ENCODE measurements at places on chromosomes 6 and 20.

DNA sequence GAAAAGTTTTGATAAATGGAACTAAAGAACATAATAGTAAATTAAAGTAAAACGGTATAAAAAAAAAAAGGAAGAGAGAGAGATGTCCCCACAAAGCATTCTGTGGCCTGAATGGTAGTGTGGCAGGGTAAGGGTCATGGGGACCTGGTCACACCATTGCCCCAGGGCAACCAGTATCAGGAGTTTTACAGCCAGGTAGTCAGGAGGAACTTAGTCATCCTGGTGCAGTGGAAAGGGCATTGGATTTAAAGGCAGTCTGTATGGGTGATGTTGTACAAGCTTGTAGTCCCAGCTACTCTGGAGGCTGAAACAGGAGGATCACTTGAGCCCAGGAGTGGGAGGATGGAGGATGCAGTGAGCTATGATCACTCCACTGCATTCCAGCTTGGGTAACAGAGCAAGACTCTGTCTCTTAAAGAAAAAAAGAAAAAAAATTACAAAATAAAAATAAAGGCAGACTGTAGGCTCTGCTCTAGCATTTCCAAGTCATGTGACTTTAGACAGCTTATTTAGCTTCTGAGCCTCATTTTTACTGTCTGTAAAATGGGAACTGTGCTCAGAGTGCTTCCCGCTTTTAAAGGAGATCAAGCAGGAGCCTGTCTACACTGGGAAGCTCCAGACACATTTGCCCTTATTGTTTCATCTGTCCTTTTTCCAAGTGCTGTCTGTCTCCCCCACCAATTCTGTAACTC is 112.8 kb upstream of the ARMC2 start:
- DNase-seq = no peak

DNA sequence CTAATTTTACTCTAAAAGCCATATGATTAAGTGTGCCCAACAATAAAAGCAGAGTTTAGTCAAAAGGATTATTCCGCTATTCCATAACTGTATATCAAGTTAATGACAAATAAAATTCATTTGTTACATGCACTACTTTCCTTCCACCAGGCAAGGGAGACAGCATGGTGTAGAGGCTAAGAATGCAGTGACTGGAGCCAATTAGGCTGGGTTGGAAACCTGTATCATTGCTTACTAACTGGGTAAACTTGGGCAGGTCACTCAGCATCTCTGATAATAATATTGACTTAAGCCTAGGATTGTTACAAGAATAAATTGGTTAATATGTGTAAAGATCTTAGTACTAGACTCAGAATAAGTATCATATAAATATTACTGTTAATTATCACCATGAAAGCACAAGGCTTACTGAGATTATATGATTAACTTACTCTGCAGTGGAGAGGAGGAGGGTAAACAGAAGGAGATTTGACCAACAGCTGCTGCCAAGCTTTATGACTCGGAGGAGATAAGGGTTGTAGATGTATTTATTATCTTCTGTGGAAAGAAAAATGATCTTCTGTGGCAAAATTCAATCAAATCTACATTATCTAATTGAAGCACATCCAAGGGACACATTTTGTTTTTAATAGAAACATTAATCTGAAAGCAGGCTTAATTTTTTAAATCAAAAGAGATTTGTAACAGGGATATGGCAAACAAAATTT is 1459.9 kb downstream of the GRIK2 start:
- no peak for DNase-seq

DNA sequence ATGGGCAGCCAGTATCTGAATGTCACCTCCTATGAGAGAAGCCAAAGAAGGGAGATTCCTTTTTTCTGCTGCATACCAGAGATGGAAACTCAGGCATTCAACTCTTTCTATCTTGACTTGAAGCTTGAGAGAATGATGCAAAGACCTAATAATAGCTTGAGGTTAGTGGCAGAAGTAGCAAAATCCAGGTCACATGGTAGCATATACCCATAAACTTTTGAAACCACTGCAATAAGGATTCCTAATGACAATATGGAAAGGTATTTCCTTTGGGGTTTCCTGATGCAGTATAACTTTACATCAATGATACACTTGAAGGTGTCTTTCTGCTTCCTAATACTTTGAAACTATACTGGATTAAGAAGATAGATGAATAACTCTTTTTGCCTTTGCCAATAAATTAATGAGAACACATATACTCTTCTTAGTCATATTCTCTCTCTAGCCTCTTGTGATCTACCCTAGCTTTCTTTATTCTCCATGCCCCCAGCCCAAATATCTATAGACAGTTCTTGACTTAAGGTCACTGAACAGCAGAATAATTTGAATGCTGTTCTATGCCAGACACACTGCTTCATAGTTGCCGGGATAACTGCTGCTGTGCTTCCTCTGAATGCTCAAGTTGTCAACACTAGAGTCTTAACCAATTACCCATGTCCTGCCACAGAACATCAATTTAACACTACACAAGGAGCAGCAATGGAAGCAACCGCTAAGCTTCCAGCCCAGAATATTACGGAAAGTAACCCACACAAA is 155.5 kb upstream of the SIM1 start:
- no peak for DNase-seq

- no peak for DNase-seq
Observed at GRCh38 chr20:25466846-25467245, 59.4 kb downstream of the GINS1 start.

DNA sequence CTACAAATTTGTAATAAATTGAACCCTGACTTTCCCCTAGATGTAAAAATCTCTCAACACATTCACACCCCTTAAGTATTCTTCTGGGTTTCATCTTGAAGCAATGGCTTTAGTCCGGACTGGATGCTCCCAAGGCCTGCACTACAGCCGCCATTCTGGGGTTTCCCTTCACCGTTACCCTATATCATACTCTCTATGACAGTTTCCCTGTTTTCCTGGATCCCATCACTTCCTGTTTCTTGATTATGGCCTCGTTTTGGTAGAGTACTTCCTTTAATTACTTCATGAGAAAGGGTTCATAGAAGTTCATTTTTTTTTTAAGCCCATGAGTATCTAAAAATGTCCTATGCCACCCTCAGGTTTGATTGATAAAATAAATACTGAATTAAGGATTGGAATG is 11.7 kb downstream of the FIG4 start:
- no peak for DNase-seq

DNA sequence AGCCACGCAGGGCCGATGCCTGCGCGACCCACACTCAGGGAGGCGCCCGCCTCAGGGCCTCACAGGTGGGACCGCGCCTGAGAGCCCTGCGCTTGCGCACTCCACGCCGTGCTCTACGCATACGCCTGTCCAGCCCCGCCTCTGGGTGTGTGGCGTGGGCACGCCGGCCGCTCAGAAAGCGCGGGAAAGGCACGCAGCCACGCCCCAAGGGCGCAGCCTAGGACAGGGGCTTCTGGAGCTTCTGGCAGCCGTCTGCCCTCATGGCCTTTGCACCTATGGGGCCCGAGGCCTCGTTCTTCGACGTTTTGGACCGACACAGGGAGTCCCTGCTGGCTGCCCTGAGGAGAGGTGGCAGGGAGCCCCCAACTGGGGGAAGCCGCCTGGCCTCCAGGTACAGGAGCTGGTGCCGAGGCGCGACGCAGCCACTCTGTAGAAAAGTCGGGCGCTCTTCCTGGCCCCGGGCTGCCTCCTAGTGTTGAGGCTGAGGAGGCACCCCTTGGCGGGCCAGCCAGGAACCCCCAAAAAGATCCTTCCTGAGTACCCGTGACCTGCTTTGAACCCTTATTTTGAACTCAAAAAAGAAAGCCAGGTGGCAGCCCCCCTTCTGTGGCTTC is at the start of gene SPO11:
Gene SPO11, plus strand, starts transcription at position 196 of the 614 bp plus-strand sequence. Its CDS starts 65 bp downstream, at position 261.
- no peak for DNase-seq

Measured in left hindlimb (tissue), 1 donor.